GM19239 (cell line): ENCODE measurements at places on chromosomes 1 and 21.

- DNase-seq, result no peak
Observed at GRCh38 chr1:117284399-117285215, 73.9 kb upstream of the VTCN1 start.

- DNase-seq, result no peak
Observed at GRCh38 chr1:119010201-119010600, 22.1 kb upstream of the TBX15 start.

GRCh38 chr1:165873481-165873880 lies 46.1 kb downstream of the UCK2 start:
- DNase-seq, result no peak

DNA sequence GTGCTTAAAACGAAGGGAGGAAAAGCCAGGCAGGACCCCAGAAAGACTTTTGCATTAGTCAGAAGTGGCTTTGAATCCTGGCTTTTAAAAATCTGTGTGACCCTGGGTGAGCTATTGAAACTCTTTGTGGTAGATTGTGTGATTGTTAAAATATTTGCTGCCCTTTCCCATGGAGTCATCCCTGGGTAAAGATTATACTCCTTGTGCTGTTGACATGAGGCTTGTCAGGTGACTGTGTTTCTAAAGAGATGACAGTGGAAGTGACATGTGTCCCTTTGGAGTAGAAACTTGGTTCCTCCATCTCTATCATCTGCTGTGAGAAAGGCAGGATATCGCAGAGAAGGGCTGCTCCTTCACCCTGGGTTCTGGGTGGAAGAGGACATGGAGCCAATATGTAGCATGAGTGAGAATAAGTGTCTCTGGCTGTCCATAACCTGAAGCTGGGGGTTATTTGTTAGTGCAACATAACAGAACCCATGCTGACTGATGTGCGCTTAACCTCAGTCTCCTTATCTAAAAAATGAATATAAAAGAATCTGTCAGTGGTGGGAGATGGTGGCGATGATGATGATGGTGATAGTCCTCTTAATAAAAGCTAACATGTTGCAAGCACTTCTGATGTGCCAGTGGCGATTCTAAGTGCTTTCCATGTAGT lies 187.6 kb downstream of the RHOU start:
- DNase-seq, result no peak

- no peak for DNase-seq
Observed at GRCh38 chr1:25725482-25725881, 74.5 kb upstream of the SELENON start.

DNA sequence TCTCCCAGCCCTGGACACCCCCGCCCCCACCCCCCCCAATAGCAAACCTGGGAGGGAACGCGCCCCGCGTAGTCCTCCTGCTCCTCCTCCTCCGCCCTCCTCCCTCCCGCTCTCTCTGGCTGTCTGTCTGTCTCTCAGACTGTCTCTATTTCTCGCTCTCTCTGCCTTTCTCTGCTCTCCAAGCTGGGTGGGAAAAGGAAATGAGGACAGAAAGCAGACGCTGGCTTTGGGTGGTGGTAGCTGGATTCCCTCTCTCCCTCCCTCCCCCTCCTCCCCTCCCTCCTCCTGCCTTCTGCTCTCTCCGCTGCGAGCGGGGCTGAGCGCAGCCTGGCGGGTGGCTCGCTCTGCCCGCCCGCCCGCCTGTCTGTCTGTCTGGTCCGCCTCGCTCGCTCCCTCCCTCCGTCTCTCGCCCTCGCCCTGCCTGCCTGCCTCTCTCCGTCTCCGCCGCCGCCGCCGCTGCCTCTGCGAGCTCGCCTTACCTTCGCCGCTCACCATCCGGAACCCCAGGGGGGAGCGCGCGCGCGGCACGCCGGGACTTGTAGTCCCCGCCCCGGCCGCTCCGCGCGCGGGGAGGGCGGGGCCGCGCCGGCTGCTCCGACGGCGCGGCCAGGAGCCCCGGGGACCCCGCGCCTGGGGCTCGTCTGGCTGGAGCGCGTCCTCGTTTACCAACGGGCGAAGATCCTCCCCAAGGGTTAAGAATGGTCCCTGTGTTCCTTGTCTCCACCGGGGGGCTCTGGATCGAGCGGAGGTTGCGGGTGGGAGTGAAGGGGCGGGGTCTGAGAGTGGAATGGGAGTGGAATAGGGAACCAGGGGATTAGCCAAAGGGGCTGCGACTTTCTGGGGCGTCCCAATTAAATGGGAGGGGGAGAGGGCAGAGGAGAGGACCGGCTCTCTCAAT lies at the start of gene AHDC1:
TSS of gene AHDC1 (minus strand) at position 464 of the 898 bp plus-strand sequence. CDS start 52,029 bp downstream, outside the sequence.
- peak; percentile 95 for DNase-seq

DNA sequence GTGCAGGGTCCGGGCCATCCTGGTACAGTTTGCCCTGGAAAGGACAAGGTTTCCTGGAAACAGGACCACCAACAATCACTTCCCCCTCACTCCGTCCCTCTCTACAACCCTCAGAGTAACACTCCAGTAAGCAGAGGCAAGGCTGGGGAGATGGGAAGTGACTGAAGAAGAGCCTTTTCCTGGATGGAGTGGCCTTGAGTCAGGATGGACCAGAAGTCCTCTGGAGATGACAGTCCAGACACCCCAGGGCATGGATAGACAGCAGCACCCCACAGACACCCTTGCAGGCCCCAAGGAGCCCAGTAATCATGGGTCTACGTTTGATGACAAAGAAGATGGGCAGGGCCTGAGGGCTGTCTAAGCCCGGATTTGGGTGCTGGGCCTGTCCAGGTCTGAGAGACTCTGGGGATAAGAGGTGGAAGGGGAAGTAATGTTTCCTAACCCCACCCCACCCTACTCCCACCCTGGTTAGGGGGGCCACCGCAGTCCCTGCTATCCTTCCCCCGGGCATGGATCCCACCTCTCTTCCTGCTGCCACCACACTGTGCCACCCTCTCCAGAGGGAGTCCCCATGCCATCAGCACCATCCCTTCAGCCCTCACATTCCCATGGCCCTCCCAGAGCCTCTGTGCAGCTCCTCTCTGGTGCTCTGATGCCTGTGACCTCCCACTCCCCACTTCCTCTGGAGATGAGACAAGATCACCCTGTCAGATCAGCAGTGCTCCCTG lies 7.2 kb upstream of the S100A8 start:
- no peak for DNase-seq

- DNase-seq, result no peak
Observed at GRCh38 chr1:4176841-4177240, 276.8 kb upstream of the C1orf174 start.

GRCh38 chr1:93815366-93816110 lies 63.5 kb downstream of the DNTTIP2 start:
- DNase-seq, result no peak

DNA sequence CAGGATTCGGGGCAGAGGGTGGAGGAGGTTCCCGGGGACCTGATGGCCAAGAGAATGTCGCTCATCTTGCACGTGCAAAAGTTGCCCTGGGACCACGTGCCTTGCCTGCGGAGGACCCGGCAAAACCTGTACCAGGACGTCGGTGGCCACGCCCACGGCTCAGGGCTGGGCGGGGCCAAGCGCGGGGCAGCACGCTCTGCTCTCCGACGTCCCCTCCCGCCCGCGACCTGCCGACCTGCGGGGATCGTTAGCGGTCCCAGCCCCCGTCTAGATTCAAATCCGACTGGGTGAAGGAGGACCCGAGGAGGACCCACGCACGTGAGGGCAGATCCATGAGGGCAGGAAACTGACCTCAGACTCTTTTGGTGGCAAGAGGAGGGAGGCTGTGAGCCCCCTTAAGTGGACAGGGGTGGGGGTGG lies at the start of gene C1orf167:
TSS of gene C1orf167 (plus strand) at position 206 of the 419 bp plus-strand sequence. CDS start 2,208 bp downstream, outside the sequence.
- no peak for DNase-seq

GRCh38 chr1:36155408-36156328 lies at the start of gene MAP7D1:
Gene MAP7D1, plus strand, starts transcription at chr1:36156160. Its CDS starts 258 bp downstream, at chr1:36156418.
- peak; percentile 78 for DNase-seq

- no peak for DNase-seq
Observed at GRCh38 chr1:187641463-187641862, 812.7 kb downstream of the PLA2G4A start.

DNA sequence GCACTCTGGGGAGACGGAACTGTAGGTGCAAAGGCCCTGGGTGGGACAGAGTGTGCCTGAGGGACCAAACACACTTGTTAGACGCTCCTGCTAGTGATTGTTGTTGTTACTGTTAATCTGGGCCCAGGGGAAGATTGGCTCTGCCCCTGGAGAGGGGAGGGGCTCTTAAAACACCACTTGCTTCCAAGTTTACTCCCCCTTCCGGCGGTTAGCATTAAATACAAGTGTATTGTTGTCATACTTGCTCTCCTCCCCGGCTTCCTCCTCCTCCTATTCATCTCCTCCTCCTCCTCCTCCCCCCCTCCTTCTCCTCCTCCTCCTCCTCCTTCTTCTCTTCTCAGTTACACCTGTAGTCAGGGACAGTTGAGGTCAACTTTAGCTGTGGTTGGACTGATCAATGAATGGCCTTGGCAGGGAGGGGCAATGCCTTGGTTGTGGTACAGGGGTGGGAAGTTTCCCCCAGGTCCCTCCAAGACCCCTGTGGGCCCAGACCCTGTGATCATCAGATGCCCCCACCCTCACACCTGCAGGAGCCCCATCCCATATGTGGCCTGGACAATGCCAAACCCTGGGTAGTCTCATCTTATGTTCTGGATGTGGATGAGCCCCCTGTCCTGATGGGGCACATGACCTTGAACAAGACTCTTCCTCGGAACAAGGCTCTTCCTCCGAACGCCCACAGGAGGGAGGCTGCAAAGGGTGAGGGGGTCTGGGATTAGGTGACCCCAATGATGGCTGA lies 217.3 kb downstream of the PTPRU start:
- DNase-seq, result peak; percentile 40

DNA sequence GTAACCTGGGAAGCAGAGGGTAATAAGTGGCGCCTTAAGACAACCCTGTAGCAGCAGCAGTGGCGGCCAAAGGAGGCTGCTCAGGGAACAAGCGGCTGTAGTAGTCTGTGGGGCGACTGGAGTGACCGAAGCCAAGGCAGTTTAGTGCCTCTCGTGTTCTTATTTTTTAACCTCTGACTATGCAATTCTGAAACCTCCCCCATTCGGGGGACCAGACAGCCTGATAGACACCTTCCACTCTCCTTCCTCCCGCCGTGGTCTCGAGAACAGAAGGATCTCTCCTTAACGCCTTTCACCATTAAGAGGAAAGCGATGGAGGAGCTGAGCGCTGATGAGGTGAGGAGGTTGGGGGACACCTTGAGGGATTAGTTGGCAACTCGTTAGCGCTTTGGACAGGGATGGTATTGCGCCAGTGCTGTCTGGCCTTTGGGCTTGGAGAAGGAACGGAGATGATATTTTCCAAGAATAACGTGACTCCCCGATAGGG lies 644 bp downstream of the UBE4B start:
- no peak for DNase-seq

GRCh38 chr1:223084464-223084866 lies 58.6 kb downstream of the TLR5 start:
- no peak for DNase-seq

DNA sequence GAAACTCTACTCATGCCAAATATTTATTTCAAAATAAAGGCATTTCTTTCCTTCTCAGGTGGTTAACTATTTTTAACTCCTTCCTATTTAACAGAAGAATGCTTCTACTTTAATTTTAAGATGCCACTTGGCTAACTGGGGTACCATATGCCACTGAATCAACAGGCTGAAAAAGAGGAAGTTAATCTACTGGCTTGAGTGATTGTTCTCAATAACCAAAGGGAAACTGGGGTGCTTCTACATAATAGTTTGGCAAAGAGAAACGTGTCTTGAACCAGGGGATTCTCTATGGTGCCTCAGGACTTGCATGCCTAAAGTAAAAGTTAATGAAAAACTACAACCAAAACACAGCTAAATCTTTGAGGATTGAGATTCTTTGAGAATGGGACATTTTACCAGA lies 142.6 kb downstream of the DENND1B start:
- DNase-seq, result no peak

DNA sequence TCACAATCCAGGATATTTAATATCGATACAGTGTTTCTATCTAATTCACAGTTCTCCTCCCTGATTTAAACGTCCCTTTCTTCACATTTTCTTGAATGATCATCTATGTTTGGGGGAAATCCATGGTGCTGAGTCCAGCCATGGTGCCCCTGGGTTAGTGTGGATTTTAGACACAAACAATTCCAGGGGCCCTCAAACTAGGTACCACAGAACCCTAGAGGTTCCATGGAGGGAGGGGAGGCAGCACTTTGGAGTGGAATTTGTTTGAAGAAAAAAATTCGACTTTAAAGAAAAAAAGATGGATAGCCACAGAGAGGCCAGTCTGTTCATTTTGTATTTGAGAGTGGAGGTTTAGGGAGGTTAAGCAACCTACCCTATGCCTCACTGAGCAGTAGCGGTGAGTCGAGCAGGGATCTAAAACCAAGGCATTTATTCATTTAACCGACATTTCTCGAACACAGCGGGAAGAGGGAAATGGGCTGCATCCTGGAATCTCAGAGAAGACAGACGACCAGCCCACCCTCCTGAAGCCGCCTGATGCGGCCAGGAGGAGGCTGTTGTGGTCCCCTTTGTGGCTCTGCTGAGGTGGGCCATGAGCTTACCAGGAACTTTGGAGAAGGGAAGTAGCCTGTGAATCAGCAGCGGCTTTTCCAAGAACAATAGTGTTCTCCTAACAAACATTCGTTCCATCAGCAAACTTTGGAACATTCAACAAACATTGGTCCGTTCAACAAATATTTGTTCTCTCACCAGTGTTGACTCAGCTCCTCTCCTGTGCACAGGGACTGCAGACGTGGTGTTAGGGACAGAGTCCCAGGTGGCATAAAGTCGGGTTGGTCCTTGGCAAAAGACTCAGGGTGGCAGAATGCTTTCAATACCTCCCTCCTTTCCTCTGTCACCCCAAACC lies 103.5 kb upstream of the ZBTB40 start:
- DNase-seq, result no peak

DNA sequence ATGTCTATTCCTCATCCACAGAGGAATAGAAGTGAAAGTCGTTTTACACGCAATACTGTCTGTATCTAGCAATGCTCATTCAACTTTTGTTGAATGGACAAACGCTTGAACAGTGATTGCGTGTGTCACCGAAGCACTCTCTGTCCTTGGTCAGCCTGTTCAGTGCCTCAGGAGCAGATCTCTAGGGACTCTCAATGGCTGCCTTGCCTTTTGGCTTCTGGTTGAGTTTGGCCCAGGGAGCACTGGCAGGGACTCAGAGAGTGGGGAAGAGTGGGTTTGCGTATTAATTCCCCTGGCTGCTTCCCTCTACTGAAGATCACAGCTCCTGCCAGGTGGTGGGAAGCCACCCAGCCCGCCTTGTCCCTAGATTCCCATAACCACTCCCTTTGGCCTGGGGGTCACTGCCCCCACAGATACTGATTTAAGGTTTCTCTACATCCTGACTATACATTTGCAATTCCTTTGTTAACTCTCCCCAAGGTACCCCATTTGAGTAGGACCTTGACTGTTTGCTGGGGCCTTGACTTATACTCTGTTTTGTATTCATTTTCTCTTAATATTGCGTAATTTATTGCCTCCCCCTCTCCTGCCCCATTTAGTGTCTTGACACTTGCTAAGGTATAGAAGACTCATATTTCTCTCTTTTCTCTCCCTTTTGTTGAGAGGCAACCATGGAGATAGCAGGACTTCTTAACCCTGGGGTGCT lies 61.7 kb upstream of the USP24 start:
- no peak for DNase-seq
